Lung (tissue), 17 donors: ENCODE measurements at places on chromosomes 5 and 9.

- peaks cover 23% of the 10 kb centered on the region for H3K4me1 ChIP-seq
- DNase-seq, result no peak
- H3K4me3 ChIP-seq, result no peak overlapping the region
- no peaks in the 10 kb centered on the region for H3K27me3 ChIP-seq
Measured at GRCh38 chr9:35743452-35743851, 5.6 kb downstream of the GBA2 start.

DNA sequence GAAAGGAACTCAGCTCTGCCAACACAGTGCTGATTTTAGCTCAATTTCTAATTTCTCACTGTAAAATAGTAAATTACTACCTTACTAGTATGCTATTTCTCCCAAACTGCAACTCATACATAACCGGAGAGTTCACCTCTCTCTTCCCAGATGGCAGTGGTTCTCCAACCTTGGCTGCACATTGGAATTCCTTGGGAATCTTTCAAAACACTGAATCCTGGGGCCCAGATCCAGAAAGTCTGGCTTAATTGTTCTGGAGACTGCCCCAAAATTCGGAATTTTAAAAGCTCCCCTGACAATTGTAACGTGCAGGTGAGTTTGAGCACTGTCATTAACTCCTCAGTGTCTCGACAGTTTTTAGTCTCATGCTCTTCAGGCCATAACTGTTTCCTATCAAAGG, 100.3 kb downstream of the SLC1A3 start:
- H3K27ac ChIP-seq, result no peak overlapping the region
- no peaks in the 10 kb centered on the region for H3K36me3 ChIP-seq
- no peak overlapping the region for H3K4me3 ChIP-seq
- H3K4me1 ChIP-seq, result peaks cover 6% of the 10 kb centered on the region

GRCh38 chr9:2180704-2181103, 165.6 kb downstream of the SMARCA2 start:
- H3K4me1 ChIP-seq, result no peaks in the 10 kb centered on the region
- H3K36me3 ChIP-seq, result peaks cover 11% of the 10 kb centered on the region
- H3K4me3 ChIP-seq, result no peak overlapping the region
- no peak overlapping the region for H3K27ac ChIP-seq
- H3K27me3 ChIP-seq, result no peaks in the 10 kb centered on the region

GRCh38 chr9:126330536-126330935, 3.9 kb downstream of the MVB12B start:
- H3K4me3 ChIP-seq, result no peak overlapping the region
- peaks cover 29% of the 10 kb centered on the region for H3K4me1 ChIP-seq
- H3K27me3 ChIP-seq, result no peaks in the 10 kb centered on the region
- DNase-seq, result no peak

DNA sequence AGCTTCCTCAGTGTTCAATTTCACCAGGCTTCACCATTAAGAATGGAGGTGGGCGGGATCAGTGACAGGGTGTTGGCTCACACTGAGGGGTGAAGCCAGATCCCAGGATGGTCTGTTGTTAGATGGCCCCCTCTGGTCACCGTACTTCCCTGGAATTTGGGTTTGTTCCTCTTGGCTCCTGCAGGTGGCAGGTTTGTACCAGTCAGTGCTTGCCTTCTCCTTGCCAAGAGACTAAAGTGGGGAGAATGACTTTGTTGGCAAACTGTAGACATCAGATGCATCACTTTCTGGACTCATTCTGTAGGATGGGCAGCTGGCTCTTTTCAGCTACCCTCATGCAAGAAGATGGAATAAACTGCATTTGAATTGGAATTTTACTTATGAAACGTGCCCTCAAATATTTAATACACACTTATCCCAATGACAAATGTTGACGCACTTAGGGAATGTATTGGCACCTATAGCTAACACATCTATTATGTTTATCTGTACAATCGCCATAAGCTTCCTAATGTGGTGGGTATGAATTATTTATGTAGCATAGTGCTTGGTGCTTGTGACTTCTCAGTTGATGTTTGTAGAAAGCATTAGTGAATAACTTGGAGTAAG, 31.4 kb upstream of the ANKRD55 start:
- H3K36me3 ChIP-seq, result no peaks in the 10 kb centered on the region
- no peak overlapping the region for H3K27ac ChIP-seq
- H3K27me3 ChIP-seq, result no peaks in the 10 kb centered on the region
- no peak overlapping the region for H3K4me3 ChIP-seq
- H3K4me1 ChIP-seq, result peaks cover 3% of the 10 kb centered on the region
- no peak for DNase-seq

DNA sequence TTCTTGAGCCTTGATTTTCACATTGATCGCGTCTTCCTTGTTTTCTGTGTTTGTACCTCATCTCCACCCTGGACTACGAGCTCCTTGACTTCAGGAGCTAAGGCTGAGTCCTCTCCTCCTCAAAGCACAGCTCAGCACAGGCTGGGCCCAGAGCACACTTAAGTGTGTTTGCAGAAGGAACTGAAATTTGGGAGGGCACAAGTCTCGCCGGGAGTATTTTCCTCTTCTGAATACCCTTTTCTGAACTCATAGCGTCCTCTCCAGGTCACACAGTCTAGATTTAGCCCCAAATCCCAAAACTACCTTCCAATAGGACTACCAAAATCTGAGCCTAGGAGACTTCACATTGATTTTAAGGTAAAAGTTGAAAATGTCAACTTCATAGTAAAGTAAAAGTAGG, 41.6 kb downstream of the TSTD2 start:
- DNase-seq, result no peak
- no peak overlapping the region for H3K27ac ChIP-seq
- no peak overlapping the region for H3K4me3 ChIP-seq
- H3K36me3 ChIP-seq, result no peaks in the 10 kb centered on the region

GRCh38 chr9:73683862-73684591, 532.4 kb downstream of the ANXA1 start:
- H3K4me3 ChIP-seq, result no peak overlapping the region
- DNase-seq, result no peak
- H3K36me3 ChIP-seq, result no peaks in the 10 kb centered on the region
- no peaks in the 10 kb centered on the region for H3K4me1 ChIP-seq
- H3K27ac ChIP-seq, result no peak overlapping the region
- H3K27me3 ChIP-seq, result no peaks in the 10 kb centered on the region

DNA sequence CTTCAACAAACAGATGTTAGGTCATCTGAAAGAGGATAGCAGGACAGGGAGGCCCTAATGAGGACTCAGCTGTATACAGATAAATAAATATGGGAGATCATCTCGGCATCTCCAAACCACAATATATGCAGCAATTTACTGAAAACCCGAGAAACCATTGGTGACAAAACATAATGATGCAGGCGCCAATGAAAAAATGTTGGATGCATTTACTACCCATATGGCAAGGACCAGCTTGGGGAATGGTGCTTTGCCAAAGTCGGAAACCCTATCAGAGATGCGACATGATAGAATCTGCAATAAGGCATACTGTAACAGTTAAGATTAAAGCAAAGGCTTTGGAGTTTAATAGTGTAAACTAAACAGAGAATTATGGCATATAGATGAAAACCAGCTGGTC, 92.0 kb downstream of the SNCAIP start:
- H3K27ac ChIP-seq, result no peak overlapping the region
- H3K36me3 ChIP-seq, result no peaks in the 10 kb centered on the region
- H3K27me3 ChIP-seq, result no peaks in the 10 kb centered on the region
- no peak overlapping the region for H3K4me3 ChIP-seq
- H3K4me1 ChIP-seq, result no peaks in the 10 kb centered on the region

- no peak overlapping the region for H3K4me3 ChIP-seq
- H3K36me3 ChIP-seq, result no peaks in the 10 kb centered on the region
- H3K27ac ChIP-seq, result no peak overlapping the region
- H3K27me3 ChIP-seq, result no peaks in the 10 kb centered on the region
Measured at GRCh38 chr5:92207151-92207550, 824.0 kb upstream of the ARRDC3 start.

DNA sequence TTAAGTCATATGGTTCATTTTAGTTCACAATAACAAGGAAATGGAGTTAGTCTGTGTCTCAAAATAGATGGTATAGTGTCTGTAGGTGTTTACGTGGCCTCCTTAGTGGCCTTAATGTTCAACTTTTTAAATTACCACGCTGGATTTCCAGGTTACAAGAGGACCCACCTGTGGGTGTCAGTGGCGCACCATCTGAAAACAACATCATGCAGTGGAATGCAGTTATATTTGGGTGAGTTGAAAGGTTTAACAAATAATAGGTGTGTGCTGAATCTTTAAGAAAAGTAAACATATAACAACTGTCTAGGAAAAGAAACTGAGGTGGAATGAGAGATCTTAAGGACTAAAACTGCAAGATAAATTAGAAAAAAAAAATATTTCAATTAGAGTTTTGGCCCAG, 2.9 kb downstream of the UBE2B start:
- no peak overlapping the region for H3K27ac ChIP-seq
- peaks cover 5% of the 10 kb centered on the region for H3K36me3 ChIP-seq
- H3K4me3 ChIP-seq, result no peak overlapping the region
- H3K4me1 ChIP-seq, result no peaks in the 10 kb centered on the region
- H3K27me3 ChIP-seq, result no peaks in the 10 kb centered on the region

DNA sequence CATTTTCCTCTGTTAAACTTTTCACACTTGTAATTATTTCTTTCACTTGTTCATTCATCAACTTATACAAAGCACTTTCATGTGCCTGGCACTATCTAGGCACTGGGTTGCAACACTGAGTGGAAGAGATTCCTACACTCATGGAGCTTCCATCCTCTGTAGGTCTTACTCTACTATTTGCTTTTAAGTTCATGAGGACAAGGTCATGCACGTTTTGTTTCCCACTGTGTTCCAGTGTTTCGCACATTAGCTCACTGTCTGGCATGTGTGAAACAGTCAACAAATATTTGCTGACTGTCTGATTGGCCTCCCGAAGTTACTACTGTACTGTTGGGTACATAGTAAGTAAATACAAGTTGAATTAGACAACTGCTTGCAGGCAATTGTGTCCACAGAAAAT, 87.9 kb upstream of the IFNK start:
- no peaks in the 10 kb centered on the region for H3K27me3 ChIP-seq
- H3K27ac ChIP-seq, result no peak overlapping the region
- peaks cover 26% of the 10 kb centered on the region for H3K4me1 ChIP-seq
- no peak overlapping the region for H3K4me3 ChIP-seq

GRCh38 chr5:68332080-68332451, 116.5 kb downstream of the PIK3R1 start:
- no peaks in the 10 kb centered on the region for H3K36me3 ChIP-seq
- no peak overlapping the region for H3K27ac ChIP-seq
- no peak overlapping the region for H3K4me3 ChIP-seq
- H3K27me3 ChIP-seq, result no peaks in the 10 kb centered on the region

DNA sequence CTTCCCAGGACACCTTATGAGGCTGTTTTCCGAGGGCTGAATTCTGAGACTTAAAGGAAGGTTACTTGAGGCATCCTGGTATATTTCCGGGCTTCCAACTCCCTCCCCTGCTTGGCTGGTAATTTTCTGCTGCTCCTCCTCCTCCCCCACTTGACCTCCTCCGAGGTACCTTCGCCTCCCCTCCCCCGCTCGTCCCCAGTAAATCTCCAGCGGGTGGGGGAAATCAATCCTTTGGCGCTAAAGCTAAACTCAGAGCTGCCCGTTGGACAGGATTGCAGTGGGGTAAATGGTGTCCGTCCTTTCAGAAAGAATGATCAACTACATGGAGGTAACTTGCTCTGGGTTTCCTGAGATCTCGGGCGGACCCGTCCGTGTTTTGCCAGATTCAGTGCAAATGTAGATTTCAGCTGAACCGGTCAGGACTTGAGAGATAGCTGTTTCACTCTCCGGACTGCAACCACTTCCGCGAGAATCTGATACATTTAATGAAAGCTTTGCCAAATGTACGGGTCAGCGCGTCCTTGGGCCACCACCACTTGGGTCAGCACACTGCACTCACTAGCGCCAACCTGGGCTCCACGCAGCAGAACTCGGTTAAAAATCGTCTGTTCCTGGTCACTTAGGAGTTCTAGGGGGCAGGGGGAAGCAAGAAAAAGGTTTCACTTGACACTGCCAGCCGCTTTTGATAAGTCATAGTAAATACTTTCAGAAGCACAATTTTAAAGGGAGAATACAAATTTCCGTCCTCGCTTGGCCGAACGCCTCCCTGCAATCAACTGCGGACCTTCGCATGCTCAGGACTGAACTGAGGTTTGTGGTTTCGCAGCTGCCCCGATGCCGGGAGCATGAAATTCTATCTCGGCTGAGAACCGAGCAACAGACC, 4.6 kb upstream of the ISL1 start:
- H3K27ac ChIP-seq, result no peak overlapping the region
- H3K4me3 ChIP-seq, result no peak overlapping the region
- peaks cover 89% of the 10 kb centered on the region for H3K27me3 ChIP-seq
- H3K36me3 ChIP-seq, result no peaks in the 10 kb centered on the region
- H3K4me1 ChIP-seq, result peaks cover 26% of the 10 kb centered on the region
- DNase-seq, result no peak

DNA sequence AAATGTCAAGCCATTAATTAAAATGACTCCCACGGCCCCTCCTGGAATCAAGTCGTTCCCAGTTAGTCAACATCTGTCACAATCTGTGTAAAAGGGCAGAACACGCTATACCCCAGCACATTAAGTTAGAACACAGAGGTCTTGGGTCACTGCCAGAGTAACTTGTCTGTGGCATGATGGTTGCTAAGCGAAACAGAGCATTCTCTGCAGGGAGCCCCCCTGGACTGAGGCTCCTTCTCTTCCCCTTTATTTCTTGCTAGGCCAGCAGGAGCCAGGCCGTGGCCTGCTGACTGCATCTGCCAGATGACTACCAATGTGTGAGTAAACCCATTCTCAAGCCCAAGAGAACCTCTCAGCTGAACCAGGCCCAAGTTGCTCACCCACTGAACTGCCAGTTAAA, 51.9 kb upstream of the ZBED3 start:
- H3K4me3 ChIP-seq, result no peak overlapping the region
- no peaks in the 10 kb centered on the region for H3K36me3 ChIP-seq
- peak; percentile 53 for DNase-seq
- no peaks in the 10 kb centered on the region for H3K4me1 ChIP-seq
- no peaks in the 10 kb centered on the region for H3K27me3 ChIP-seq

- no peak overlapping the region for H3K4me3 ChIP-seq
- no peak for DNase-seq
- H3K4me1 ChIP-seq, result no peaks in the 10 kb centered on the region
- no peaks in the 10 kb centered on the region for H3K27me3 ChIP-seq
- H3K36me3 ChIP-seq, result peaks cover 3% of the 10 kb centered on the region
- H3K27ac ChIP-seq, result peak overlapping the region; percentile 3
Measured at GRCh38 chr9:136044207-136044970, 50.7 kb downstream of the NACC2 start.

DNA sequence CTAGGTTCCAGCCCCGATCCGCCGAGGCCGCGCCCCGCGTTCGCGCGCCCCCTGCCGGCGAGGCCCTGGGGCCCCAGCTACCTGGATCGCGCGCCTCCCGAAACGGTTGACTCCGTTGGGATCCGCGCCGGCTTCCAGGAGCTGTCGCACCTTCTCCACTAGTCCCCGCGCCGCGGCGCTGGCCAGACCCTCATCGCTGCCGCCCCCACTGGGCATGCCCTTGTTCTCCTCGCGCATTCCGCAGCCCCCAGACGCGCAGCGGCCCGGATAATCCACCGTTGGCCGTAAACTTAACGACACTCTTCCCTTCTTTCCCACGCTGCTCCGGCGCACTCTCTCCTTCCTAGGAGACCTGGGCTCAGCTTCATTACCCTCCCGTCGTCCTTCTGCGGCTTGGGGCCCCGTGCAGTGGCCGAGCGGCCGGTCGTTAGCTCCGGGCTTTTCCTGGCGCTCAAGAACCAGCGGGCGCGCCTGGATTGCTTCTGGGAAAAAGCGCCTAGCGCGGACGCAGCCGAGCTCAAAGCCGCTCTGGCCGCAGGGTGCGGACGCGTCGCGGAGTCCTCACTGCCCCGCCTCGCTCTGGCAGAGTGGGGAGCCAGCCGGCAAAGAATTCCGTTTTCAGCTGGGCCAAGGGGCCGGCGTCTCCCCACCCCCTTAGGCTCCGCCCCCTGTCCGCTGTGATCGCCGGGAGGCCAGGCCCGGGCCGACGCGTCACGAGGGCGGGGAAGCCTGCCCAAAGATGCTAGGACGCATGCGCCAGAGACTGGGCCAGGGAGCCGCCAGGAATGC, at the start of gene CDKN2B:
Gene CDKN2B (minus strand): TSS at position 589 of the 789 bp plus-strand sequence. CDS start 352 bp downstream, at position 237.
- peak within 1 kb of the TSS; percentile 67 for H3K4me3 ChIP-seq
- no peaks in the 10 kb centered on the region for H3K4me1 ChIP-seq
- no peaks in the 10 kb centered on the region for H3K27me3 ChIP-seq
- no peaks in the 10 kb centered on the region for H3K36me3 ChIP-seq
